ENCODE measurements at places on chromosomes 4 and X.

DNA sequence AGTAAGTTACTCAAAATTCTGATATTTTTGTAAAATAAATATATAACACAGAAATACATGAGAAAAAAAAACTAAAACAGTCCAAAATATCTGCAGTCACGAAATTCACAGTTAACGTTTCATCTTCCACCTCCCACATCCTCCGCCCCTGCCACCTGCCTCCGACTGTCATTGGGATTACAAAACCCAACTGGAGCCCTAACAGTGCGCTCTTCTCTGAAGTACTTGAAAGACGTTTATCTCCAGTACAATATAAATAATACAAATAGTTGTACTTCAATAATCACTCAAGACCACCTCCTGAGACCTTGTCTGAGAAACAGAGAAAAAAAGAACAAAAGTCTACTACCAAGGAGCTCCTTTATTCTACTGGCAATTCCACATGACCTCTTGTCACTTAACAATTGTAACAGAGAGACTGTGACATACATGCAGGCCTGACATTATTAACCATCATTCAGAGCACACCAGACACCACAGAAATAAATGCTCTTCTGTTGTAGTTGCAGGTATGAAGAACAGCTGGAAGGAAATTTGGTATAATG is 280.6 kb downstream of the PPP3CA start:
- DNase-seq: no peak

GRCh38 chrX:46757052-46757451 is 1.9 kb downstream of the SLC9A7 start:
- no peak for DNase-seq

DNA sequence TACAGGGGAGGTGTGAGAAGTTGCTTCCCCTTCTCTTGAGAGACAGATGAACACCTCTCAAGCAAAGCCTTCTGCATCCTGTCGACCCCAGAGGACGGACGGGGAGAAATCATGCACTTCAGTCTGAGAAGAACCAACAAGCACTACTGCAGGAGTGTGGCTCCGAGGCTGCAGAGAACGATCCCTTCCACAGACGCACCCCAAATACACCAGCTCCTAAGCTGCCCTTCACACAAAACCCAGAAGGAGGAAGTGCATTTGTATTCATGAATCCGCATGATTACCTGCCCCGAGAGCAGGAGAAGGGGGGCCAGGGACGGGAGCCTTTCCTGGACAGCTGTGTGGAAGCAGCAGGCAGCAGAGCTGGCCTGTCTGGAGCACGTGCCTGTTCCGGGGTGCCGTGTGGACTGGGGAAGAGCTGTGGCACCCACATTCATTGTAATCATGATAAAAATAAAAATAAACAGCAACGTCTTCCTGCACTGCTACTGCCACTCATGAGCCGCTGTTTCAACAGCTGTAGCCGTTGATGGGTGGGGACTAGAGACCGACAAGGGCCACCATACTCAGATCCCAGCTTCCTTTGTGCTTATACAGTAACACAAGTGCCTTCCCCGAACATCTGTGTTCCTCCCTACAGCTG is 42.9 kb downstream of the ACSL1 start:
- DNase-seq: no peak

DNA sequence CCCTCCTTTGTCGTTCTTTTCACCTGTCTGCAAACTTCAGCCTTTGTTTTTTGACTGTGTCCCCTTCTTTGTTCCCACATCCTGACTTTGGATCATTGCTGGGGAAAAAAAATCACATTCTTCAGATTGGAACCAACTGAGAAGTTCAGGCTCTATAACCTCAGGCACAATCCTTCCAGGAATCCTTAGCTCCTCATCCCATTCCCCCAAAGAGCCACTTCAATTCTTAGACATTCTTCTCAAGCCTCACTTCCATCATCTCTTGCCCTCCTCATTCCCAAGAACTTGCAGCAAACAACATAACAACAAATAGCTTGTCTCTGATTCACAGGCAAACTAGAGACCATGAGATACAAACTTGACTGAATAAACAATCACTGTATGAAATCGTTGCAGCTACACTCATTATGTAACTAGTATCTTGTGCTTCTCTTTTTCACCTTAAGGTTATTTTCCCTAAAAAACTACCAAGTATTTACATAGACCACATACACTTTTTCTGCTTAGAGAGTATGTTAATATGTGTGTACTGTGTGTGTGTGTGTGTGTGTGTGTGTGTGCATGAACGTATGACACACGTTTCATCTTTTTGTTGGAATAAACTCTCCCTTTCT is 26.4 kb upstream of the PGM2 start:
- DNase-seq: no peak

DNA sequence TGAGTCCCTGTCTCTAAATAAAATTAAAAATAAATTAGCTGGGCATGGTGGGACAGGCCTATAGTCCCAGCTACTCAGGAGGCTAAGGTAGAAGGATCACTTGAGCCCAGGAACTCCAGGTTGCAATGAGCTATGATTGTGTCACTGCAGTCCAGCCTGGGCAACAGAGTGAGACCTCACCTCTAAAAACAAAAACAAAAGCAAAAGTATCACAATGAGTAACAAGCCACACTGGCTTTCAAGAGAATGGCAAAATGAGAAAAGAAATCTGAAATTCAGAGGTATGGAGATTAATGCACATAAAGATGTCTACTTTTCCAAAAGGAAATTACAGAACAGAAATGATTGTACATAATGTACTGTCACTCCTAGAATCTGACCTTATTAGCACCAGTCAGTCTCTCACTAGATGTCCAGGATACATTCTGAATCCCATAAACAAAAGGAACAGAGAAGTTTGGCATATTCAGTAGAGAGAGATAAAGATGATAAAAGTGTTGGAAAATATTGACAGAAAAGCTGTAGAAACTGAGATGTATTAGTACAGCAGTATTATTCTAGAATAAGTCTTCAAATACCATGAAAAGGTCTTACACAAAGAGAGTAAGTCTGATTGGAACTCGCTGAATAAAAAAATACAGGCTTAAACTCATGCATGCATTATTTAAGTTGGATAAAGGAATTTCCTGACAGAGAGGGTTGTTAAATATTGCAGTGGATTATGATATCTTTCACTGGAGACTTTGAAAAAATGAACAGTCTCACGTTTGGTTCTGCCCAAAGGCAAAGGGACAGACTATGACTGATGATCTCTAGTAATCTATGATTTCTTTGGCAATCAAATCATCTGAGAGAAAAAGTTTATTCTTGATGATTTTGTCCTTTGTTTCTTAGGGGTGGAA is 102.5 kb downstream of the SH3RF1 start:
- no peak for DNase-seq

DNA sequence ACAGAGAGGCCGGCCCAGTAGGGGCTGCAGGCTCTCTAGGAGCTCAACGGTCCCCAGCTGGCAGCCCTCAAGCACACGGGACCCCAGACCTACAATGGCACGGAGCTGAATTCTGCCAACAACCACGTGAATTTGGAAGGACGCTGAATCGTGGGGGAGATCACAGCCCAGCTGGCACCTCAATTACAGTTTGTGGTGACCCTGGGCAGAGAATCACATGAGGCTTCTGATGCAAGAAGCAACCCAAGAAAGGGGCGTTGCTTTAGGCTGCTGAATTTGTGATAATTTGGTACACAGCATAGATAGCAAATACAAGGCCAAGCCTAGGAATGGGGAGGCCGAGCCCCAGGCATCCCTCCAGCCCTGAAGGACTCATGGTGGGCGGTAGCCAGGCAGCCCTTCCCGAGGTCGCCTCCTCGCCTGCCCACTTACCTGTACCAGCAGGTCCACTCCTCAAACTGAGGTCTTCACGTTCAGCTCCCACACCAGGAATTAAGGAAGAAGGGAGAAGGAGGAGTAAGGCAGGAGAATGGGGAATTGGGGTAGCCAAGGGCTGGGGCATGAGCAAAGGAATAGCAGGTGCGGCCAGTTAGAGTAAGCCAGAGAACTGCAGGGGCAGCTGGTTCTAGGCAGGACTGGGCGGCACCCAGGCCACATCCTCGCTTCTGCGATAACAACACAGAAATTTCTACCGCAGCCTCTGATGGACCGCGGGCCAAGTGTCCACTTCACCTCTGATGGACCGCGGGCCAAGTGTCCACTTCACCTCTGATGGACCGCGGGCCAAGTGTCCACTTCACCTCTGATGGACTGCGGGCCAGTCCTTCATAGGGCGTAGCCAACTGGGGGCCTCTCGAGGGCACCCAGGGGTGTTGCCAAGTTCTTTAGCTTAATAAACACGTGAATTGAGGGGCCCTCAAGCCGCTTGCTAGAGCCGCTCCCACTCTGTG is 23.4 kb upstream of the HTRA3 start:
- DNase-seq: no peak

DNA sequence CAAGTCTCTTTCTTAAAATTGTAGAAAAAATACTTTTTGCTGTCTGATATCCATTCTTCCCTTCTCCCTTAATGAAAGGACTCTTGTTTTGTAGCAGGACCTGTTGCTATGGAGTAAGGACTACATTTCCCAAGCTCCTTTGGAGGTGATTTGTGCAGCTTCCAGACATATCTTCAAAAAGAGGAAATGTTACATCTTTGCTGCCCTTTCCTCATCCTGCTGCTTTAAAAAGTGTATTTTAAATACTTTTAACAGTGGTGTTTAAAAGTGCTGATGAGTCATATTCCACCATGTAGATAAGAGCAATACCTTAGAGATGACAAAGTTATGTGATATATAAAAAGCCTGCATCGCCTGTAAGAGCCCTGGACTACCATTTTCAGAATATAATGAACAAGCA is 98.7 kb downstream of the CFAP299 start:
- no peak for DNase-seq

GRCh38 chr4:143362349-143363046 is 25.8 kb downstream of the GAB1 start:
- DNase-seq: no peak

DNA sequence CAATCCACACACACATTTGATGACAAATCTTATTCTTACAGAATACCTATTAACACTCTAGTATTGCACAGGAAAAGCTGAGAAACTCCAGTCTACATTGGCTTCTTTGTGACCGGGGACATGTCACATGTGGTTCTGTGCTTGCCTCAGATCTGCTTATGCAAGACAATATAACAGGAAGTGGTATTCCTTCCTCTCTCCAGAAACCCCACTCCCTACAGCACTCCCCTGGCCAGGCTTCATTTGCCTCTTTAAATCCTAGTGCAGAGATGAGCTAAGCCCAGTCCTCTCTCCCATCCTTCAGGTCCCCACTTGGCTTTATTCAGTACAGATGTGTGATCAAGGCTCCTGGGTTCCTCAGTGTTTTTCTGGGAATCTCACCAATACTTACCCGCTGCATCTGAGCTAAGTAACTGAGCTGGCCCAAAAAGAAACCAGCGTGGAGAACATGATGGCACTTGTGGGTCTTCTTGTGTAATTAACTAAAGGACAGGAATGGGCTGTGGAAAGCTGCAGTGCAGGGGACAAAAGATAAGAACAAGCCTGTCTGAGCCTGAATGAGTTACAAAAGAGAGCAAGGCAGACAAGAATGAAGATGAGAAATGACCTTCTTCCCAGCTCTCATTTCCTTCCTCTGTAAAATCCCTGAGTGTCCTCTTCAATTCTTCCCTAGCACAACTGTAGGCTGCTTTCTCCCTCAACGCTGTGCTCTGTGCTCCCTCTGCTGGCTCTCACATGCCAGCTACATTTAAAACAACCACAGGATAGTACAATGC is 105.6 kb downstream of the HNRNPD start:
- no peak for DNase-seq

DNA sequence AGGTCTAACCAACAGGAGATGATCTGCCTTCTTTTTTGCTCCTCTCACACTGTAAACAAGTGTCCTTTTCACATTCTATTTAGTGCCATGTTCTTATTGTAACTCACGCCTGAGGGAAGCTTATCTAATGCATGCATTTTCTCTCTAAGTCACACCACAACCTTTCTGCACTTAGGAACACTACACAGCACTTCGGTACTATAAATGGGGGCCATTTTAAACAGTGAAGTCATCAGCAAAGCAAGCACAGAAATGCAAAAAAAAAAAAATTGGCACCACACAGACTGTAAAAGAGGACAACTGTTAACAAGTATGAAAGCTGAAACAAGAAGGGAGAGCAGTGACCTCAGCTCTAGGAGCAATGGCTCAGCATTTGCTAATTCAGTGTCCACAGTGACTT is 45.2 kb downstream of the PRSS12 start:
- no peak for DNase-seq

- DNase-seq: no peak
Observed at GRCh38 chr4:127622921-127623796, 9.6 kb upstream of the INTU start.

GRCh38 chr4:108333353-108333942 is 164.7 kb upstream of the LEF1 start:
- no peak for DNase-seq

DNA sequence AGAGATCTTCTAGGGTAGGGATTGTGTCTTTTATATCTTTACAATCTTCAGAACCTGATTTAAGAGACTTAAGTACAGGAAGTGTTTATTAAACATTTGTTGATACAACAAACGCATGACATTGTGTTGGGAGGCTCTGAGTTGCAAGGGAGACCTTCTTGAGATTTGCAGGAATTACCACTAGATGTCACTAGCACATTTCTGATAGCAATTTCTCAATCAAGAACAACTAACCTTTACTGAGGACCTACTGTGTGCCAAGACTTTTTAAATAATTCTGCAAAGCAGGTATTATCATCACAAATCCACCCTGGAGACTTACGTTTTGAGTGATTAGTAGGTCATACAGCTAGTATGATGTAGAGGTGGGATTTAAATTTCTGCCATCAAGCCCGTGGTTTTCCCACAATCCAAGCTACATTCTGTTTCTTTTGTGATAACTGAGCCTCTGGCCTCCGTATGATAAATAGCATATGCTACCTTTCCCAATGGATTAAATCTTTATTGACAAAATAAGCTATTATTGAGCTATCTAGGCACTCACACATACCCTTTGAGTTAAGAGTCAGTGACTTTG is 986.0 kb downstream of the CCSER1 start:
- DNase-seq: no peak

- DNase-seq: no peak
Observed at GRCh38 chr4:133147921-133148689, 989 bp upstream of the PCDH10 start.

DNA sequence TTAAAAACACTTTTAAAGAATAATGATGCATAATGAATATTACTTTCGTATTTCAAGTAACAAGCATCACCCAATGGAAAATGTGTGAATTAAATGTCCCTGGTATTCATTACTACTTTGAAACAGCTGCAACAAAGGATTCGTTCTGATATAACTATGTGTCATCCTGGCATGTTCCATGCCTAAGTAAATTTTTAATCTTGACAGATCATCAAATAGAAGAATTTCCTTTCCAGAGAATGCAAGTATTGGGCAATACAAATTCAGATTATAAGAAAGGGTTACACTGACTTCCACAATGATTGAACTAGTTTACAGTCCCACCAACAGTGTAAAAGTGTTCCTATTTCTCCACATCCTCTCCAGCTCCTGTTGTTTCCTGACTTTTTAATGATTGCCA is 105.3 kb downstream of the SPCS3 start:
- no peak for DNase-seq

GRCh38 chrX:71171110-71171801 is 26.6 kb downstream of the NLGN3 start:
- DNase-seq: no peak

DNA sequence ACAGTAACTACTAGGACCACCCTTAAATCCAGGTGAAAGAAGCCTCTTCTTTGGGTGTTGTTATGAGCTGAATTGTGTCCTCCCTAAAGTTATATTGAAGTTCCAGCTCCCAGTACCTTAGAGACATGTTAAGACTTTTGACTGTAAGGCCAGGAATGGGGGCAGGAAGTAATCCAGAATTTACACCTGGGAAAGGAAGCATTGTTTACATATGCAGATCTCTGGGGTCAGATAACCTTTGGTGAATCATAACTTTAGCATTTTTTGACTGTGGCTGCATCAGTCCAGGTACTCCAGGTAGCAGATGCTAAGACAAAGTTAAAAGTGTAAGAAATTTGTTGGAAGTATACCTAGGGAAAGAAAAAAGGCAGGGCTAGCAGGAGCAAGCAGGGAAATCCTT is 104.9 kb upstream of the CENPE start:
- DNase-seq: no peak
